Activated CD4-positive, alpha-beta T cell treated with anti-CD3 and anti-CD28 coated beads for 24 hours (primary cell): ENCODE measurements at places on chromosomes 7 and 10.

- no peak for DNase-seq
Observed at GRCh38 chr7:143003393-143004051, 23.4 kb downstream of the OR9A2 start.

DNA sequence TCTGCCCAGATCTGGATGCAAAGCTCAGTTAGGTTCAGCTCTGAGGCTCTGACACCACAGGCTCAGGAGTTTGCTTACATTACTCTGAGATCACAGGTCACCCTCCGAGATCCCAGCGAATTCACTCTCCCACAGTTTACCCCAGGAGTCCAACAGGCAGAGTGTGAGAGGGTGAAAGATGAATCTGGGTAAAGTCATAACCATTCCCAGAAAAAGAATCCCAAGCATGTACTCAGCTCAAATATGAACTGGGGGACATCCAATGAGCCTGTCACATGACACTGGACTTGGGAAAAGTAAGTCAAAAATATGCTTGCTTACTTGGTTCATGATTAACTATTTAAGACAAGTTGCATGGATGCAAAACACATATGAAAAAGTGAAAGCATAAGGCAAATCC, 110.3 kb upstream of the ARID5B start:
- DNase-seq: no peak

GRCh38 chr10:67921065-67921464, 36.6 kb downstream of the SIRT1 start:
- DNase-seq: no peak

DNA sequence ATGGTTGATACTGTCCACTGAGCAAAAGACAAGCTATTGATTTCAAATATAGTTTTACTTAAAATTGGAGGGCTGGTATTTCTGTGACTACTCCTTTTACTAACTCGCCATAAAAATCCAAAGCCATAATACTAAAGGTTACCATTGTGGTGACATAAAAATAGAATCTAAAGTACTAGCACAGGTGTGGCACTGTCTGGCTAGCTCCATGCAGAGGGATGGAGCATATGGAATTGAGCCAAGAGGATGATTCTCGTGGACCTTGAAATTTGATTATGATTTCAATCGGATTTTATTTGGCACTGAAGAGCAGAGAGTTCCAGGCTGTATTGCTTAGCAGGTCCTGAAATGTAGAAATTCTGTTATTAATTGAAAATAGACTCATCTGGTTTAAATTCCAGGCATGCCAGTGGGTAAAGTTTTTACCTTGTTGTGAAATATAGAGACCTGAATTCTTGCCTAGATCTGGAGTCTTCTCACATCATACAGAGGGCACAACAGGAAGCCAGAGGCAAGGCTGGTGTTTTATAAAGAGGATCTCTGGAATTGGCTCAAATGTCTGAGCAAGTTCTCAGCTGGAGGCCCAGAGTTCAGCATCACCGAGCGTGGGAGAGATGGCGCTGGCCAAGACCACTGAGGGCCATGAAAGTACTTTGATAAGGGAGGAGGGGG, 29.9 kb upstream of the DLD start:
- DNase-seq: no peak

DNA sequence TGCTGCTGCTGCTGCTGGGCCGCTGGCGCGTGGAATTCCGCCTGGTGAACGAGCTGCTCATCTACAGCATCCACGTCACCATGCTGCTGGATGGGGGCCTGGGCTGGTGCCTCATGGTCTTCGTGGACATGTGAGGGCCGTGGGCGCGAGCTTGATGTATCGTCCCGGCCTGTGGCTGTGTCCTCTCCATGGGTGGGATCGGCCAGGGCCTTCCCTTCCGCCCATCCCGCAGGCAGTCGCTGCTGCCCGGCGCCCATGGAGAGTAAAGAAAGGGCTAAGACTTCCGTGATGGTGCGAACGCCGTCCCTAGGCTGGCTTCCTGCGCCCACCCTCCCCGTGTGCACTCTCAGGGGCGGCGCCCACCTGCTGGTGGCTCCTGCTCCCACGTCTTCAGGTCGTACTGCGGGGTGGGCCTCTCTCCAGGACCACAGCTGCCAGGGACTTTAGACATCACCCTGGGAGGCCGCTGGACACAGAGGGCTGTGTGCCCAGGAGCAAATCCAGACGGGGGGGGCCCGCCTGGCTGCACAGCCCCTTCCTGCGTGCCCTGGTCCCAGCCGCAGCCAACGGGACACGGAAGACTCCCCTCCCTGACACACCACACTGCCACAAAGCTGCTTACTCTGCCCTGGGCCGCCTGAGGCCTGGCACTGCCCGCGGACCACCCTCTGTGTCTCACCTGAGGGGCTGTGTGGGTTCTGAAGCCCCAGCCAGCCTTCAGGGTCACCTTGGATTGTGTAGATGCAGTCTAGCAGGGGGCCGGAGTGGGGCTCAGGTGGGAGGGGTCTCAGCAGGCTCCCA, 167.5 kb downstream of the SEPTIN7 start:
- no peak for DNase-seq

DNA sequence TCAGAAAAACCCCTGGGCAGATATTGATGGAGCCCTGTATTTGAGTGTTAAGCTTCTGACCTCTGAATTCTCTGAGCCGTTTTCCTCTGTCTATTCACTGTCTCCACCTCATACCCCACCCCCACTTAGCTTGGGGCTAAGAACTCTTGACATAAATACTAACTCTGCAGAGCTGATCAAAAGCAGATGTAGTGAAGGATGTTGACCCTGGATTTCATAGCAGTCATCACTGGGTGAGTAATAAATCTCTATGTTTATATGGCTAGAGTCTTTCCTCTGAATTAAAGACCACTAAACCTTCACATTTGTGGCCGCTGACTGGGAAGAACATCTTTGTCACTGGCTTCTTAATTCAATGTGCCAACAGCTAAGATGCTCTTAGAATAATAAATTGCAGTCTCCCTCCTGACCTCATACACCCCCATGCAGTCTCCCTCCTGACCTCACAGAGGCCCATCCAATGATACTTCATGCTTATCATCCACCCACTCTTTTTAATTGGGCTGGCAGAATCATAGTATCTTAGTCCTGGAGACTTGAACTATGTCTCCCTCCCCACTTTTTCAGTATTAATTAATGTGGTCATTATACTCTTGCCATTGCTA, 78.0 kb upstream of the MACROH2A2 start:
- no peak for DNase-seq

- DNase-seq: no peak
Observed at GRCh38 chr7:12607134-12607533, 36.6 kb downstream of the SCIN start.

DNA sequence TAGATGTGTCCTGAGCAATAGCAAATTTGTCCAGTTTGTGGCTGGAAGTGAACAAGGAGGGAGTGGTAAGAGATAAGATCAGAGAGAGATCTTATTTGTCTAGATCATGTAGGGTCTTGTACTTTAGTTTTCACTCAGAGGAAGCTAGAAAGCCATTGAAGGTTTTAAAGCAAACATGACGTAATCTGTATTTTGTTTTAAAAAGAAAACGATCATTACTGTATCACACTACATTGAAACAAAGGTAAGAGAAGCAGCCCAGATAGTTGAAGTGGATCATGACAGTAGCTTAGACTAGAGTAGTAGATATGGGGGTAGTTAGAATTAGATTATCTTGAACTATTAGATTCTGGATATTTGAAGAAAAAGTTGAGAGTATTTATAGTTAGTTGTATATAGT, 23.6 kb upstream of the ZNF804B start:
- DNase-seq: no peak

DNA sequence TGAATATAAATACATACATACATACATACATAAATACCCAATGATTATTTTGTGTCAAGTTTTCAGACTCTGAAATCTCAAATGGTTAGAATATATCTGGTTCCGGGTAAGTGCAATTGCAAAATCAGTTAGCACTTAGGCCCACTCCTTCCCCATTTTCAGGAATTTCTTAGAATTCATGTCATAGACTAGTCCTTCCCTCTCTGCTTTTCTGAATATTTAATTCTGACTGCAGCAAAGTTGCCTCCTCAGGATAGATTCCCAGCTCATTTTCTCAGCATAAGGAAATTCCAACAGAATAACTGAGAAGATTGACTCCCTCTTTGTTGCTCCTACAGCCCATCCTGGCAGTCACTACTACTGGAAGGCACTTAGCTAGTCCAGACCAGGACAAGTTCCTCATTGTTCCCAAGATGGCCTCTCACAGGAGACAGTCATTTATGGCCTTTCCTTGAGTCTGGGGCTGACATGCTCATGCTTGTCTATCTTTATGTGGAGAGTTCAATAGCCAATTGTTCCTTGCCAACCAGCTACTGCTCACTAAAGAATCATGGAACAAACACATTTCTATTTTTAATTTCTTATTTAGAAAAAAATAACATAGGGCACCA, 142.9 kb upstream of the ITGB1 start:
- DNase-seq: no peak

DNA sequence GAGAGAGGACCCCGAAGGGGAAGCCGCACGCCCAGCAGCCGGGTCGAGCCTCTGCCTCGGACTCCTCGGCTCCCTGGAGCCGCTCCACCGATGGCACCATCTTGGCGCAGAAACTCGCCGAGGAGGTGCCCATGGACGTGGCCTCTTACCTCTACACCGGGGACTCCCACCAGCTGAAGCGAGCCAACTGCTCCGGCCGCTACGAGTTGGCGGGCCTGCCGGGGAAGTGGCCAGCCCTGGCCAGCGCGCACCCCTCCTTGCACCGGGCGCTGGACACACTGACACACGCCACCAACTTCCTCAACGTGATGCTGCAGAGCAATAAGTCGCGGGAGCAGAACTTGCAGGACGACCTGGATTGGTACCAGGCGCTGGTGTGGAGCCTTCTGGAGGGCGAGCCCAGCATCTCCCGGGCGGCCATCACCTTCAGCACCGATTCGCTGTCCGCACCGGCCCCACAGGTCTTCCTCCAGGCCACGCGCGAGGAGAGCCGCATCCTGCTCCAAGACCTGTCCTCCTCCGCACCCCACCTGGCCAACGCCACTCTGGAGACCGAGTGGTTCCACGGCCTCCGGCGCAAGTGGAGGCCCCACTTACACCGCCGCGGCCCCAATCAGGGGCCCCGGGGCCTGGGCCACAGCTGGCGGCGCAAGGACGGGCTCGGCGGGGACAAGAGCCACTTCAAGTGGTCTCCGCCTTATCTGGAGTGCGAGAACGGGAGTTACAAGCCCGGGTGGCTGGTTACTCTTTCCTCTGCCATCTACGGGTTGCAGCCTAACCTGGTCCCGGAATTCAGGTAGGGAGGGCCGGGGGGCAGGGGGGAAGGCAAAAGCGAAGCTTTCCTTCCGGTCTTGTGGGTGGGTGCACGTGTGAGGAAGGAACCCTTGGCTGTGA, 973 bp downstream of the GPR158 start:
- no peak for DNase-seq

- DNase-seq: no peak
Observed at GRCh38 chr10:24872049-24872789, 80.2 kb downstream of the PRTFDC1 start.

DNA sequence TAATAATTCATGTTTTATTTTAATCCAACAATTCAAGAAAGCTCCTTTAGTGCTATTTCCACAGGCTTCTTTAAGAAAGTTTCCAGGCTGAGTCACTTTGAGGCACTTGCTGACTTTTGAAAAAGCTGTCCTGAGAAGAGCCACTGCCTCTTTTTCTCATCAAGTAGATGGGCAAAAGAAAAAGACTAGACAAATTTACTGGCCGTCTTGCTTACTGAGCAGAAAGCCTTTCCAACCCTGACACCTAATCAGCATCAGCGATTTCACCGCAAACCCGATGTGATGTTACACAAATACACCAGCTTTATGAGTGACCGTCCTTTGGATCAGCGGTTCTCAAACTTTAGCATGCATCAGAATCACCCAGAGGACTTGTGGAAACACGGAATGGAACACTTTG, 24.3 kb downstream of the CTTNBP2 start:
- no peak for DNase-seq

- no peak for DNase-seq
Observed at GRCh38 chr10:11894381-11895107, 71.4 kb downstream of the PROSER2 start.

- DNase-seq: no peak
Observed at GRCh38 chr7:7816084-7816483, 97.7 kb upstream of the RPA3 start.

- DNase-seq: no peak
Observed at GRCh38 chr10:47336387-47337134, 11.6 kb upstream of the RBP3 start.

DNA sequence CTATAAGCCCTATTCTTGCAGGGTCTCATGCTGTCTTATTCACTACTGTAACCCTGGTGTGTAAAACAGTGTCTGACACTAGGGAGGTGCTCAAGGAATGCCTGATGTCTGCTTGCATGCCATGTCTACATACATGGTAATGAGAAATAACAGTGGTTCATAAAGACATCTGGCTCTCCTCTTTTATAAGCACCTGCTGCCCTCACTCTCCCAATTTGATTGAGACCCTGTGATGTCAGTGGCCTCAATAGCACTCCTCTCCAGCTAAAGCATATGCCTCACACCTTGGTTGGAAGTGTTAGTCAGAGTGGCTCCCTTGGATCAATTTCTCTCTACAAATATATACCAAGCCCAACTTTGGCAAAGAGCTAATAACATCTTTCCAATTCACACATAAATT, 30.6 kb downstream of the ANK3 start:
- no peak for DNase-seq

DNA sequence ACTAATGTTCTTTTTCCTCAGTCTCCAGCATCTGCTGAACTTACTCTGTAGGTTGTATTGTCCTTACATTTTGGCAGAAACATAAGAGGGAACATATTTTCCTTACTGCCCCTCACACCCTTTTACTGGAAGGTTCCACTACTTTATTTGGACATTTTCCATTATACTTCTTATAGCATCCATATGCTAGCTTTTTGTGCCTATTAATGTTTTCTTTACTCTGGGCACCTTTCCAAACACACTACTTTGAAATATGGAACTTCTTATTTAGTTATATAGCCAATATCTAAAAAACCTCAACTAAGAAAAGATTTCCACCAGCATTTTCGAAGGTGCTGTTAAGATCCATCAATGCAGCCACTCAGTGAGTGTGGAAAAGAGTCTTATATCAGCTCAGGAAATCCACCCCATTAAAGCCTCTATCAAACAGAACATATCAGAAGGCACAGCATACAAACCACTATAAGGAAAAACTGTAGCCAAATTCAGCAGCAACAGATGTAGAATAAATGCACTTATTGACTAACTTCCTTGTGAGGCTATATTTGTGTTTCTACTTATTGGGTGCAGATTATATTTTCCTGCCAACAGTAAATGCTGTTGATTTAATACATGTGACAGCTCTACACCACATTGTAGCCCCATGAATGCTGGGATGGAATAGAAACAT, 272.5 kb upstream of the SEMA3E start:
- no peak for DNase-seq

- peak; percentile 4 for DNase-seq
Observed at GRCh38 chr10:27998178-27998953, 513 bp downstream of the ODAD2 start.
